NCI-H446 treated with DMSO at 0.1 percent for 48 hours (cell line): ENCODE measurements at places on chromosomes 6 and 20.

DNA sequence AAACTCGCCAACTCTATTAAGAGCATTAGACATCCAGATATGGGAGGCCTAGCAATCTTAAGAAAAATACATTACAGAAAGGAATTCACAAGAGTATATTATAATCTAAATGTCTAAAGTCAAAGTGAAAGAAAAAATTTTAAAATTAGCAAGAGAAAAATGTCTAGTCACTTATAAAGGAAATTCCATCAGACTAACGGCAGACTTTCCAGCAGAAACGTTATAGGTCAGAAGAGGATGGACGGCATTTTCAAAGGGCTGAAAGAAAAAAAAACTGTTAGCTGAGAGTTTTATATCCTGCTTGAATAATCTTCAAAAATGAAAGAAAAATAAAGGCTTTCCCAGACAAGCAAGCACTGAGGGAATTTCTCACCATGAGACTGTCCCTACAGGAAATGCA lies 269.0 kb downstream of the HDGFL1 start:
- DNase-seq: no peak

DNA sequence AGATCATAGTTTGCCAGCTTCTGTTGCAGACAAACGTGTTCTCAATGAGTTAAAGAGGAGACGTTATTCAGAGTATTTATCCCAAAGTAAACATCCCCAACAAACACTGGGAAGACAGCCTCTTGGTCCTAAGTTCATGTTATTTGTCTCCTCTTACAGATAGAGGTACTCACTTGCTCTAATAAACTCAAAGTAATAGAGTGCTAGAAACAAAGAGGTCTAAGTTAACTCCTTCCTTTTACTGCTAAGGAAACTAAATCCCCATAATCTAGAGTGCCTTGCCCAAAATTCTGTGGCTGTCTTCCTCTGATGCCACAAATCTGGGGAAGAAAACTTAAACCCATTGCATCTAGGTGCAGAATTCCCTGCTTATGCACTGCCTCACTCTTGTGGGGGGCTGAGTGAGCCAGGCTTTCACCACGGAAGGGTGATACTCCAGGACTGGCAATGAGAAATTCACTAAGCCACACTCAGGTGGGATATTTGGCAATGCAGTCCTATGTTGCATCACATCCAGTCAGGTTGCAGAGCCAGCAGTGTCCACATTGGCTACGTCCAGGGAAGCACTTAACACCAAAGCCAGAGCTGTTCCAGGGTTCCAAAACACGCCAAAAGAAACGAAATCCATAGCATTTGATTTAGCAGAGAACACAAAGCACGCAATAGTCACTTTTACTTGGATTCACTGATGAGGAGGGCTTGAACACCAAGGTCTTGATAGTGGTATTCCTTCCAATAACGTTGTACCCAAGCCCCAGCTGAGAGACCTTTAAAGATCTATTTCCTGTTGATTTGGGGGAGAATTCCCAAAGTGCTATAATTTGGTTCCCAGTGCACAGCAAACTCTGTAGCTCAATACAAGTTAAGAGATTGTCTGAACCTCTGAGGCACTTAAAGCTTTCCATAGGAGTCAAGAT lies 81.0 kb upstream of the FOXQ1 start:
- DNase-seq: no peak

- DNase-seq: no peak
Observed at GRCh38 chr6:65557224-65557623, 149.8 kb downstream of the EYS start.

- DNase-seq: no peak
Observed at GRCh38 chr6:11164717-11165646, 53.5 kb upstream of the ERVFRD-1 start.

DNA sequence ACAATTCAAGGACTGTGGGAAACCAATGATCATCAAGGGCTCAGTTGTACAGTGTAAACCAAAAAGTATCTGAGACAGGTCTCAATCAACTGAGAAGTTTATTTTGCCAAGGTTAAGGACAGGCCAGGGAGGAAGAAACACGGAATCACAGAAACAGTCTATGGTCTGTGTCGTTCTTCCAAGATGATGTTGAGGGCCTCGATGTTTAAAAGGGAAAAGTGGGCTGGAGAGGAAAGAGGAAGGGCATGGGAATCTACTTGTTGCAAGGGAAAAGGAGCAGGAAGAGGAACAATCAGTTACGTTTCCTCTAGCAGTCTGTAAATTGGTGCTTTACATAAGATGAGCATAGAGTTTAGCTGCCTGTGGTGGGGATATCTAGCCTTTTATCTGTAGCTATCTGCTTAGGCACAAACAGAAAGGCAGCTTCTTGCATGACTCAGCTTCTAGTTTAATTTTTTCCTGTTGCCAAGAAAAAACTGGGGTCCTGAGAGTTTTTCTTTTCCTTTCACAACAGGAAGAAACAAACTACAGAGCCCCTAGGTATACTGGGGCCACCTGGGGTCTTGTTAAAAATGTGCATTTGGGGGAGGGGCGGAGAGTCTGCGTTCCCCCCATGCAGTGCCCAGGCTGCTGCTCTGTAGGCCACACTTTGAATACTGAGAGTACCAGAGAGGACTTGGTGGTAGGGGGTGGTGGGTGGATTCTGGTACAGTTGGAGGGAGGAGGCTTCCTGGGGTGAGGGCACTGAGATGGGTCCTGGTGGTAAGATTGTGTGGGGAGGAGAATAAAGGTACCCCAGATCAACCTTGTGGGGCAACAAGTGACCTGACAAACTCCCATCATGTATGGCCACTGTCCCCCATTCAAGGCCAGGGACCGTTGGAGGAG lies 35.3 kb upstream of the EZR start:
- DNase-seq: no peak

GRCh38 chr20:39048000-39048696 lies 86.0 kb downstream of the DHX35 start:
- DNase-seq: peak; percentile 27

GRCh38 chr6:130322673-130323268 lies 43.0 kb upstream of the TMEM200A start:
- DNase-seq: peak; percentile 13

DNA sequence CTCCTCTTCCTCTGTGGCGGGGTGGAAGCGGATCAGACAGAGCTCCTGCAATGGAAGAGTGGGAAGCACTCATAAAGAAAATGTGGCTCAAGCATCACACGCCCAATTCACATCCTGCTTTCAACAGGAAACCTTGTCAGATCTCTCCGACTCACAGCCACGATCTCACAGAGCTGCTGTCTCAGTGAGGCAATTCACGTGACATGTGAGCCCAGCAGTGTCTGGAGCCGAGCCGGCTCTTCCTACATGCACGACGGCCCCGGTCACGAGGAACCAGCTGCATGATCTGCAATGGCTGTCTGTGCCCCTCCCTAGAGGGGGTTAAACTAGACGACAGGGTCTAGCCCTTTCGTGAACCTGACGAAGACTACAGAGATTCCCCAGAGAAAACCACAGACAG lies 29.5 kb upstream of the TCFL5 start:
- DNase-seq: no peak

DNA sequence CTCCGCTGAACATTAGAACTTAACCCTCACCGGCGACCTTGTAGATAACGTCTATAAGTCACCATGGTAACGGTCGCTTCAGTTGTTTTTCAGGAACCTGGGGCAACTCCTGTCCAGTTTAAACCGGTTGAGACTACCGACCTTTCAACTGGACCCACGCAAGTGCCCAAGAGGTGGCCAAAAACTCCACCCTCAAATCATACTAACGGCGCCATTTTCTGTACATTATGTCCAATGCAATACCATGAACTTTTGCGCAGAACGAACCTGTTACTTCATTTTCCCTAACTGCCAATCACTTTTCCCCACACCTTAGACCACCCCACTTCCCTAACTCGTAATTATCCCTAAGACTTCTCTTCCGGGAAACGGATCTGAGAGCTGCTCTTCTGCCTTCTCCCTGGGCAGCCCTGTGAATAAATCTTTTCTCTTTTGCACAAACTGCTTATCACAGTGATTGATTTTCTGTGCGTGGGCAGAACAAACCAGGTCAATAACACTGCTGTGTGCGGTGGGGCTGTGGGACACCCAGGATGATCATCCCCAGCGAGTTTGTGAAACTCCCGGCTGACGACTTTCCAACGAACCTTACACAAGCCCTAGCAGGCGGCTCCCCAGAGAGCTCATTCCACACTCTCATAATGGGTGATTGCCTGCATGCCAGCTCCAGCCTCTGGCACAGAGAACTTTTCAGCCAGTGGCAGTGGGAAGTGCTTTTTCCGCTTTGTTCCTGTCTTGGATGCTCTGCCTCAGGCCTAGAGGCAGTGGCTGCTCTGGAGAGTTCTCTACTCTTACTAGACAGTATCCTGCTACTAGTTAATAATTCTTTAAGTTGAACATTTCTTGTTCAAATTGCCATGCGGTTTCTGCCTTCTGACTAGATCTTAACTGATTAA lies 28.6 kb downstream of the GPX5 start:
- DNase-seq: no peak

GRCh38 chr6:145187491-145188206 lies 547.7 kb downstream of the EPM2A start:
- DNase-seq: no peak

GRCh38 chr20:32976746-32977145 lies 27.5 kb downstream of the SUN5 start:
- DNase-seq: no peak

DNA sequence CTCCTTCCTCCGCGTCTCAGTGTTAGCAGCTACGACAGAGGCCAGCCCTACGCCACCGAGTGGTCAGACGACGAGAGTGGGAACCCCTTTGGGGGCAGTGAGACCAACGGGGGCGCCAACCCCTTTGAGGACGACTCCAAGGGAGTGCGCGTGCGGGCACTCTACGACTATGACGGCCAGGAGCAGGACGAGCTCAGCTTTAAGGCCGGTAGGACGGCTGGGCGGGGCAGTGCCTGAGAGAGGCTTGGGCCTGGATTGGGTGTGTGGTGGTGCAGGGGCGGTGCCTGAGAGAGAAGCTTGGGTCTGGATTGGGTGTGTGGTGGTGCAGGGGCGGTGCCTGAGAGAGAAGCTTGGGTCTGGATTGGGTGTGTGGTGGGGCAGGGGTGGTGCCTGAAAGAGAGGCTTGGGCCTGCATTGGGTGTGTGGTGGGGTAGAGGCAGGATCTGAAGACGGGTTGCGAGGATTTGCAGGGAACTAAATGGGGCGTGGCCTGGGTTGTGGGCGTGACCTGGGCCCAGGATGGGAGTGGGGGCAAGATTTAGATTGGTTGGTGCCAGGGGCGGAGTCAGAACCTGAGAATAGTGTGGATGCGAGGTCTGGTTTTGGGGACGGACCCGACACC lies 24.4 kb downstream of the SPDEF start:
- DNase-seq: no peak

GRCh38 chr20:57266291-57267157 lies at the start of gene BMP7:
BMP7 (minus strand) TSS chr20:57266641; CDS start chr20:57266122, 519 bp downstream.
- DNase-seq: no peak

DNA sequence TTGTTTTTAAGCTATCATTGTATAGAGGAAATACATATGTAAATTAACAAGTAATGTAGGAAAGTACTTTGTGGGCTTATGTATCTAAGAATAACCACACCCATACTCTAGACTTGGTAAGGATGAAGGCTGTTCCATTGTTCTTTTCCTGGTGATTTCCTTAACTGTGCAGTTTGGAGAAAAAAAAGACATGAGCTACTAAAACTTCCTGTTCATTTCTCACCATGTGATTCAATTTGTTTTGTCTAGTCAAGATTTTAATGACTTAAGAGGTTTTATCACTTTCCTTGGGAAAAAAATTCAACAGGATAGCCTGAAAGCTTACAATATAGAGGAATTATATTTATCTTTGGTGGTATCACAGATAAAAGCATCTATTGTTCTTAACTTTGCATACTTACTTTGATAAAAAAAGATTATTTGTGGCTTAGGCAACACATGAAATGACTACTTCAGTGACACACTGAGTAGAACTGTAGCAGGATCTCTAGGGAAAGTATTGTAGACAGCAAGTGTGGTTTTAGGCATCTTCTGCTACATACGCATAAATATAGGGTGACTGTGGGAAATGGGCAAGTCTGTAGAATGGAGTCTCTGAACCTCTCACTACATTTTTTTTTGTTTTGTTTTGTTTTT lies 80.3 kb downstream of the GJA1 start:
- no peak for DNase-seq

GRCh38 chr6:157677235-157677634 lies 145.8 kb upstream of the SNX9 start:
- DNase-seq: no peak

- DNase-seq: no peak
Observed at GRCh38 chr6:128171182-128171581, 270.3 kb upstream of the THEMIS start.

GRCh38 chr6:36334832-36335459 lies 1.7 kb downstream of the BNIP5 start:
- DNase-seq: no peak

- no peak for DNase-seq
Observed at GRCh38 chr6:455835-456234, 64.3 kb downstream of the IRF4 start.

DNA sequence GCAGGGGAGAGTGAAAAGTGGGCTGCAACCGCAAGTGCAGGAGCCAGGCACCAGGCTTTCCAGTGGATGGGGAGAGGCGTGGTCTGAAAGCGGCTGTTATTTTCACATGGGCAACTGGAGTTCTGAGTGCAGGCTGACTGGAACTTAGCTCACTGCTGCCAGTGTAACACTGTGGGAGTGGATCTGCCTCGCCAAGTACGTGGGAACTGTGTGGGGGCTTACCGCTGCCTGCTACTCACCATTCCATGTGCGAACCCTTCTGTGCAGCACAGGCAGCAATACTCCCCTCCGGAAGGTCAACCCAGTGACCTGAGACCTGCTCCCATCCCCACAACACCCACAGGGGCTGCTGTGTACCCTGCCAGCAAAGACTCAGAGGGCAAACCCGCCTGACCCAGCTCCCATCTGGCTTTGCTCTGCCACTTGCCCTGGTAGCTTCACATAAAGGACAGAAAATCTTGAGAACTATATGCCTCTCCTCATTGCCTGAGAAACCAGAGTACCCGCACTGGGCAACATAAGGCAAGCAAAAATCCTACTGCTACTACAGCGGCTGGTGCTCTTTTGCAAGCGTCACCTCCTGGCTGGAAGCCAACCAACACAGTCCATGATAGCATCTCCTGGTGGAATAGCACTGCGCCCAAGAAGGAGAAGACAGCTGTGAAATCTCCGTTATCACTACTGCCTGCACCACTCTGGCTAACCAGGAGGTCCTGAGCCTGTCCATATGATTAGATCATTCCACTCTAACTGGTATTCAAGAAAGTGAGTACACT lies 54.4 kb upstream of the SIRPG start:
- no peak for DNase-seq

DNA sequence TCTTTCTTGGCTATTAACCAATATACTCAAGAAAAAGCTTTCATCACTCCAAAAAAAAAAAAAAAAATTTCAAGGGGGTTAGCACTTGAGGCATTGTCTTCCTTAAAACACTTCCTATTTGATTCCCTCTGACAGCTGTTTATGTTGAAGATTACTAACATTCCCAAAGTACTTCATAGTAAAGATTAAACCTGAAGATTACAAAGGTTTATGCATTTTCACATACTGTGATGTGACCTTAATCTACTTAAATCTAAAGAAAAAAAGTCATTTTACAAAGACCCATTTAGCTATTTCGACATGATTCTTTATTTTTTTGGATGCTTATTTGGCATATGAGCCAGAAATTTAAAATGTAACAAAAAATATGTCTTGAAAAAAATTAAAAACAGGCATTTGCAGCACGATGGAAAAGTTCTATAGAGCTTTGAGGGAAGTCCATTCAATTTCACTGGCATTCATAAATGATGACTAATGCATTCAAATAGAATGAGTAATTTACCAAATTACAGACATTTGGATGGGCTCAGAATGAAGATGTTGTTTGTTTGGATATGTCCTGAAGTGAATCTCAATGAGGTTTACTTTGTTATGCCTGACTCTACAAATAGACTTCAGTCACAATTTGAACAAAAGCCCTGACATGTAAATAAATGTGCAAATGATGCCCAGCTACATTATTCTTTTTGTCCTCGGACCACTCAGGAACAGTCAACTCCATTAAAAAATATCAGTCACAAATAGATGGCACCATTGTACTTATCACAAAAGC lies 674.6 kb upstream of the MARCKS start:
- DNase-seq: peak; percentile 82
